ENCODE measurements at places on chromosomes 13 and 19.

DNA sequence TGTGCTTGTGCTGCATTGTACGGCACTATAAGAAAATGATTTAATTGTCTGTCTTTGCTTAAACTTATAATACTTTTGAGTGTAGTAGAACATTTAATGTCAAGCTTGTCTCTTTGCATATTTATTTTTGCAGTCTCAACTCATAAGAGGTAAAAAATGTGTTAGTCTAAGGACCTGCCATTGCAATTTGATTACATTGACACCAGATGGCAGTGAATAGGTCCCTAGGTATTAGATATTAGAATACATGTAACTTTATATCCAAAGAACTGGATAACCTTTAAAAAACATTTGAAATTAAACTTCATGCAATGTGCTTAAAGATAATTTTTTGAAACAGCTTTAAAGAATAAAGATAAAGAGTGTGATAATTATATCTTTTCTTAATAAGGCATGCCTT, 1421.3 kb downstream of the OLFM4 start:
- DNase-seq: no peak

DNA sequence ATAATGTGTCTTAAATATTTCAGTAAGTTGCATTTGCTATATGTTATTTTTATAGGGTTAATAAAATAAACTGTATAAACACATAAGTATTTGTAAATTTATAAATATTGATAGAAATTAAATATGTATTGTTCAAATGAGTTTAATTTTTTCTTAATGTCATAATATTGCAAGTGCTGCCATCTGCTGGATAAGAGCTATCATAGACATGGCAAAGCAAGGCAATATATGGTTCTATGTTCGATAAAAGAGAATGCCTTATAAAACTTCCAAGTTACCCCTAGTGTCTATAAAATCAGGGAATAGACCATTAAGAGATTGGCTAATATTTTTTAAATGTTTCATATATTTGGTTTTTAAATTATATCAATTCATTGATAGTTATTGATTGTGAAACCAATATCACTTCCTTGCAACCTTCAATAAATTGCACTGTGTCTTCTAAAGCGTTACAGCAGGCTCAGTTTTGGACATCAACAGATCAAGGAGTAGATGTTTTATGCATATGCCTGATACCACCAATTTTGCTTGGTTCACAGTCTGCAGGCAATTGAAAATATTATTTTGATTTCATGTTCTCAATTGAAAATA, 29.0 kb upstream of the SLITRK6 start:
- no peak for DNase-seq

GRCh38 chr19:49014123-49014869, 2.6 kb downstream of the LHB start:
- no peak for DNase-seq

DNA sequence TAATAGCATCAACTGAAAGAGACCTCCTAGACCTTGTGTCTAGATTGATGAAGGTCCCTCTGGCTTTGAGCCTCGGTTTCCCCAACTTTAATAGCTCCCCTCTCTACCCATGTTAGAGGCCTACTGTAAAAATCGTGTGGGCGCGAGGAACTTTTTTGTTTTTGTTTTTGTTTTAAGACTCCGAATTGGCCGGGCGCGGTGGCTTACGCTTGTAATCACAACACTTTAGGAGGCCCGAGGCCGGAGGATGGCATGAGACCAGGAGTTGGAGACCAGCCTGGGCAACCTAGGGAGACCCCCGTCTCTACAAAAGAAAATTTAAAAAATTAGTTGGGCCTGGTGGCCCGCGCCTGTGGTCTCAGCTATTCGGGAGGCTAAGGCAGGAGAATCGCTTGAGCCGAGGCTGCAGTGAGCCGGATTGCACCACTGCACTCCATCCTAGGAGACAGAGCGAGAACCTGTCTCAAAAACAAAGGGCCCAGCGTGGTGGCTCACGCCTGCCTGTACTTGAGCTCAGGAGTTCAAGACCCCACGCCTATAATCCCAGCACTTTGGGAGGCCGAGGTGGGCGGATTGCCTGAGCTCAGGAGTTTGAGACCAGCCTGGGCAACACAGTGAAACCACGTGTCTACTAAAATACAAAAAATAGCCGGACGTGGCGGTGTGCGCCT, 858 bp upstream of the PPP6R1 start:
- DNase-seq: peak; percentile 67

DNA sequence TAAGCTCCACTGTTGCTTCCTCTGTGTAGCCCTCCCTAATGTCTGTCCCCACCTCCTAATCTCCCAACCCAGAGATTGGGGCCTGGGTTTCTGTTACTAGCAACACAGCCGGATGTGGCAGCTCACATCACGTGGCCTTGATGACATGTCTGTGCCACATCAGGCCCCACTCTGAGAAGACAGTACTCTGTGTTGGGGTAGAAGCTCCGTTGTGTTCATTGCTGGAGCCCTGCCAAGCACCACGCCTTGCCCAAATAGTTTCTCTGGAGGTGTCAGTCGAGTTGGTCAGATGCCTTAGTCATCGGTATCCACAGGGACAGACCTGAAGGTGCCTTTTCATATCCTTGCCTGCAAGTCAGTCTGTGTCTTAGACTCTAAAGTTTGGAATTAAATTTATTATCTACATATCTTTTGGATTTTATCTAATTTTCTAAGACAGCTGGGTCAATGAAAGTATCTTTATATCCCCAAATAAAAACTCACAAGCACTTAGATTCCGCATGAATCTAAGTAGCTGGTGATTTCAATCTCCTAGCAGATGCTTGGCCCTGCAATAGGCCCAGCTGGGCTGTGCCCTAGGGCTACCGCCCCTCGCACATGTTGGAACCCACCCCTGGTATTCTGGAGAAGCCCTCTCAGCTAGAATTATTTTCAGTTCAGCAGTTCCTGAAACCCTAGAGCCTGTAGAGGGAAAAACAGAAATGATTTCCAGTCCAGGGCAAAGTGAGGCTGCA, 204.0 kb upstream of the TSHZ3 start:
- DNase-seq: no peak
